Nucleus accumbens (tissue), 56 donors: ENCODE measurements at places on chromosomes 2 and 18.

DNA sequence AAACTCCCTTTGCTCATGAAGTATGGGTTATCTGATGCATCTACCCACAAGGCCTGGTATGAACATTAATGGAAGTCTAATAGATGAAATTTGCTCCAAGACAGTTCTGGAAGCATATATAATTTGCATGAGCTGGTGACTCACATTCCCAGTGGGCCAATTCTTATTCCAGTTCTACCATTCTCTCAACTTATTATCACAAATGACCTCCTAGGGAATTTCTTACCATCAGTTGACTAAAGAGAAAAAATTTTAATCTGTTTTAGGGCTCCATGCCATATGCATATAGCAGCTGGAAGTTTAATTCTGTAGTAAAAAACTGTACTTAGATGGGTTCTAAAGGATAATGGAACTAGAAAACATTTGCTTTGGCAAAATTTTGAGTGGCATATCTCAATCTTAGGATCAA is 165.2 kb upstream of the COL3A1 start:
- DNase-seq, result no peak

GRCh38 chr2:238458651-238459050 is 31.9 kb downstream of the ASB1 start:
- no peak for DNase-seq

DNA sequence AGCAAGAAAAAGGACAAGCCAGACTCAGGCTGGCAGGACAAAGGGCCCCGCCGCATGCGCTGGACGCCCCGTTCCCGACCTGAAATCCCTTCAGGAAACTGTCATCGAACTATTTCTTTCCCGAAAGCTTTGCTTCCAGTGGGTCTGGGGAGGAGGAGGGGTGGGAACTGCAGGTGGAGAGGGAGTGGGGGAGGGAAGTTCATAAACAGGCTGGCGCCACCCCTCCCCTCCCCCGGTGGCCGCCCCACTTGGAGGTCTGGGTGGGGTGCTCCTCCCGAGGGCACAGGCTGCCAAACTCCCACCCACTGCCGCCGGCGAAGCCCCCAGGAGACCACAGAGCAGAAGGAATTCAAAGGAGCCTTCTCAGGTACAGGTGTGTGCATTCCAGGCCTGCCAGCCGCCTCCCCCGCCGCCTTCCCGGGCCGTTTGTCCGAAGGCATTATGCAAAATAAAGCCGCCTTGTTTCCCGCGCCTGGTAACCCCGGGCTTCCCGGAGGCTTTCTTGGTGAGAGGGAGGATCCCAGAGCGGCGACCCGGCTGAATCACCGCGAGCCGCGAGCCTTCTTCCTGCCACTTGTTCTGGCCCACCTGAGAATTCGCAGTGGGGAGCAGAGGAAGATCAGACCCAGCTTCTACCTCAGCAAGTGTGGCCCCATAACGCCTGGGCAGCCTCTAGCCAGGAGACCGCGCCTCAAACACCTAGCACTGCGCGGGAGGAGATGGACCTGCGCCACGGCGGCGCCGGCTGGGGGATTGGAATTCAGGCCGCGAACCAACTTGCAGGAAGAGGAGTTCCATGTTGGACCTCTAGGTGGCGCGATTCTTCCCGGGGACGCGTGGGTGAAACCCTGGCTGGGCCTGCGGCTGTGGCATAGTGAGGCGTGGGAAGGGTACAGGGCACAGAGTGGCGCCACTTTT is 101.9 kb downstream of the FOXI3 start:
- DNase-seq, result peak; percentile 14

DNA sequence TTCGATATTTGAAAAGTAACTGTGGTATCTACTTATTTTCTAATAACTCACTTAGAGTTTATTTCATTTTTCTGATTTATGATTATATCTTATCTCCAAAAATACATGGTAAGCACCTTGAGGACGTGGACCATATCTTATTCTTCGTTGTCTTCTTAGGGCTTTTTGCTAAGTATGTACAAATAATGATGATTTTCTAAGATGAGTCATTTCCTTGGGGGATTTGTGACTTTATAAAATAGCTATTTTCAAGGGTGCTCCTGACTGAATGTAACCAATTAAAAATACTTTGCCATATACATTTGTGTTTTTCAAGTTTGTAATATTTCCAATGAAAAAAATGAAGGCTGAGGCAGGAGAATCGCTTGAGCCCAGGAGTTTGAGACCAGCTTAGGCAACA is 56.3 kb downstream of the GREB1L start:
- DNase-seq, result no peak
